ENCODE measurements at places on chromosomes 2 and 18. TPM values are rescaled to one million over a fixed set of nuclear protein-coding genes. Genes with fewer than 3 reads are reported as not detected.
A peak's percentile ranks its signal among the peaks of the same experiment; 100 is the strongest.

- DNase-seq, result no peak
- H3K4me1 ChIP-seq, result no peaks in the 10 kb centered on the region
- H3K27me3 ChIP-seq, result no peaks in the 10 kb centered on the region
Observed at GRCh38 chr2:166091439-166091838, 36.4 kb downstream of the SCN1A start.

GRCh38 chr2:120546048-120546864, 189.4 kb upstream of the GLI2 start:
- peak overlapping the region; percentile 50 for H3K27ac ChIP-seq
- peak; percentile 88 for DNase-seq
- no peaks in the 10 kb centered on the region for H3K36me3 ChIP-seq
- no peak overlapping the region for H3K4me3 ChIP-seq

DNA sequence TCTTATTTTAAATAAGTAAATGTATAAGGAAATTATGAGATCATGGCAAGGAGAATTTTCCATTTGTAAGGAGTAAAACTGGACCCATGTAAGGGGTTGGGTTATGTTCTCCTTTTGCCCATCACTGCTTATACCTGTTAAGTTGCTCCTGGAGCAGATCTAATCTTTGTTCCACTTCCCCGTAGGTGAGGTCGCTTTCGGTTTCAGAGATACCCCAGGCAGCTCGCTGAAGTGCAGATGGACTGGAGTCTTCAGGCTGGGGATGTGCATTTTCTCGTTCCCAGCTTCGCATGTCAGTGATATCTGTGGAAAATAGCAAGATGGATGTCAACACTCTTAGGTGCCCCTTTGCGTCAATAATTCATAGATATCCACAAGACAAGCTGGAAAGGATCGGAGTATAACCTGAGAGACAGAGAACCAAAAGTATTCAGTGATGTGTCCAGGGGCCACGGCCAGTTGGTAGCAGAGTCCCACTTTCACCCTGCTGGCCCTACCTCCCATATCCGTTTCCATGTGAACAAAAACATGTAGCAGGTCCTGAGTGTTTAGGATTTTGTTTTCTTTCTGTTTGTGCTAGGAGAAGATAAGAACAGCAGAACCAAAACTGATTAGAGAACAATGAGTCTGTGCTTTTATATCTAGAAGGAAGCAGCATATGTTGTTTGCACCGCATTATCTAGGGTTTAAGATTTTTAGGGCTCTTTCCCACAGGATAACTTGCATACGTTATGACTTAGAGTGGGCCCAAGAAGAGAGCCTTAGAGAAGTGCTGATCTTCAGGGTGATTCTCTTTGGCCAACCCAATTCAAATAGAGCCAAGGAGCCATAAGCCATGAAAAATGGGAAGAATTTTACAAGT, 36.0 kb downstream of the GCA start:
- no peaks in the 10 kb centered on the region for H3K4me1 ChIP-seq
- no peak overlapping the region for H3K27ac ChIP-seq
- DNase-seq, result no peak
- H3K27me3 ChIP-seq, result no peaks in the 10 kb centered on the region
- no peaks in the 10 kb centered on the region for H3K36me3 ChIP-seq

GRCh38 chr2:207149249-207150213, 16.2 kb downstream of the KLF7 start:
- H3K36me3 ChIP-seq, result peaks cover 16% of the 10 kb centered on the region
- H3K4me3 ChIP-seq, result no peak overlapping the region
- H3K27me3 ChIP-seq, result no peaks in the 10 kb centered on the region
- H3K27ac ChIP-seq, result no peak overlapping the region
- DNase-seq, result peak; percentile 8

DNA sequence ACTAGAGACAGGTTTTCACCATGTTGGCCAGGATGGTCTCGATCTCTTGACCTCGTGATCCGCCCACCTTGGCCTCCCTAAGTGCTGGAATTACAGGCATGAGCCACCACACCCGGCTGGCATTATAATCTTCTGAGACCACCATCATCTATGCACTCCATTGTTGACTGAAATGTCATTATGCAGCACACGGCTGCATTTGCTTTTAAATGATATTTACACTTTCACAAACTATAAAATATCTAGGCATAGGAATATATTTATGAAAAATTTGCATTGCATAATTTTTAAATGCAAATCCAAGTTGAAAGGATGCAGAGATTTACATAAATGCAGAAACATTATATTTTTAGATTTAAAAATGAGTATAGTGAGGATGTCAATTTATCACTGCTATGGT, 30.0 kb upstream of the ANKRD44 start:
- no peak for DNase-seq
- no peaks in the 10 kb centered on the region for H3K4me1 ChIP-seq
- H3K36me3 ChIP-seq, result no peaks in the 10 kb centered on the region
- H3K27ac ChIP-seq, result no peak overlapping the region
- H3K27me3 ChIP-seq, result no peaks in the 10 kb centered on the region

GRCh38 chr2:216246766-216247165, 125.5 kb downstream of the MARCHF4 start:
- no peaks in the 10 kb centered on the region for H3K36me3 ChIP-seq
- H3K27me3 ChIP-seq, result no peaks in the 10 kb centered on the region
- no peak overlapping the region for H3K27ac ChIP-seq
- no peaks in the 10 kb centered on the region for H3K4me1 ChIP-seq

Gene PROKR1
- polyA plus RNA-seq, result 0.79 TPM

Gene RGPD3
- polyA plus RNA-seq, result 0.06 TPM

Gene UGT1A4
- polyA plus RNA-seq, result not detected
